Heart right ventricle (tissue), 16 donors: ENCODE measurements at places on chromosomes 3 and 15. TPM values are rescaled to one million over a fixed set of nuclear protein-coding genes. Genes with fewer than 3 reads are reported as not detected.

DNA sequence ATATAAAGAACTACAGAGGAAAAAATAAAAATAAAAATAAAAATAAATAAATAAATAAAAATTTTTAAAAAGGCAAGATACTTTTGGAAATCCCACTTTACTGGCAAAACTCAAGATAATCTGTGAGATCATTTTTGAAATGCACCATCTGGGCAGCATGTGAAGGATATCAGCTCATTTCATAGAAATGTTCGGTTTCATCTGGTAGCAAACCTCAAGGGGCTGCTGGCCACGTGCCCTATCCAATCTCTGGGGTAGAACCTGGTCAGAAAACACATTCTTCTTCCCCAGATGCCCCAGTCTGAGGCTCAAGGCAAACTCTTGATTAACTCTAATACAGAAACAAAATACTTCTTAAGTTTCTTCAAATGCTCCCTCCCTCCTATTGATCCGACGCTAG, 166.0 kb downstream of the FMN1 start:
- DNase-seq: no peak

GRCh38 chr3:104556372-104557078, 810.2 kb upstream of the ALCAM start:
- no peak for DNase-seq

- no peak for DNase-seq
Observed at GRCh38 chr3:20305647-20306046, 119.6 kb upstream of the SGO1 start.

Gene WDR49
- 1.2 TPM for total RNA-seq

Gene CPN2
- total RNA-seq: 1.6 TPM

Gene CCR8
- total RNA-seq: not detected
